SW480 (cell line): ENCODE measurements at places on chromosomes 2 and 18.

DNA sequence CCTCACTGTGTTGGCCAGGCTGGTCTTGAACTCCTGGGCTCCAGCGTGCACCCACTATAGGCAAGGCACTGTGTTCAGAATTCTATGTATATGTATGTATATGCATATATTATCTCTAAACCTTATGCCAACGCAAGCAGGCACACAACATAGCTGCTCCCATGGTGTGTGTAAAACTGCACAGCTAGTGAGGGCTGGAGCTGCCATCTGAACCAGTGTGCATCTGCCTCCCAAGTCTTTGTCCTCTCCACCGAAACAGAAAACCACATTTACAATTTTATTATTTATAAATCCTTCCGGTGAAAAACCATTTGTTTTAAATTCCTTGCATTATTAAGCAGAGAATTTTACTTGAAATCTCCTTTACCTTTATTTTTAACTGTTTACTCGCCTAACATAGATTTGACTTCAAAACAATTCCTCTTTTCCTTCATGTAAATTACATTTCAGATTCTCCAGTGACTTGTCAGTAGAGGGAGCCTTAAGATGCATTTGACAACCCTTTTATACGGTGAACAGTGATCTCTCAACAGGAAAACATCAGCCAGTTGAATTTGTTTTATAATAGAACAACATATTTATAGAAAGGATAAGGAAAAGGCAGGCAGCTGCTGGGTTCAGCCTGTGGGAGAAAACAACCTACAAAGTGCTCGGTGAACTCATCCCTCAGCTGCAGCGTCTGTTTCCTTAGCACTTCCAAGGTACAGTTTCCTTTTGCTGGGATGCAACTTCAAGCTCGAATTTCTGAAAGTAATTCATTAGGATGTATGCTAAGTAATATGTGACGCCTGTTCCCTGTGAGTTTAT lies 101.2 kb downstream of the MYT1L start:
- DNase-seq, result peak; percentile 35

GRCh38 chr2:10193851-10194820 lies 71.6 kb downstream of the RRM2 start:
- no peak for DNase-seq

DNA sequence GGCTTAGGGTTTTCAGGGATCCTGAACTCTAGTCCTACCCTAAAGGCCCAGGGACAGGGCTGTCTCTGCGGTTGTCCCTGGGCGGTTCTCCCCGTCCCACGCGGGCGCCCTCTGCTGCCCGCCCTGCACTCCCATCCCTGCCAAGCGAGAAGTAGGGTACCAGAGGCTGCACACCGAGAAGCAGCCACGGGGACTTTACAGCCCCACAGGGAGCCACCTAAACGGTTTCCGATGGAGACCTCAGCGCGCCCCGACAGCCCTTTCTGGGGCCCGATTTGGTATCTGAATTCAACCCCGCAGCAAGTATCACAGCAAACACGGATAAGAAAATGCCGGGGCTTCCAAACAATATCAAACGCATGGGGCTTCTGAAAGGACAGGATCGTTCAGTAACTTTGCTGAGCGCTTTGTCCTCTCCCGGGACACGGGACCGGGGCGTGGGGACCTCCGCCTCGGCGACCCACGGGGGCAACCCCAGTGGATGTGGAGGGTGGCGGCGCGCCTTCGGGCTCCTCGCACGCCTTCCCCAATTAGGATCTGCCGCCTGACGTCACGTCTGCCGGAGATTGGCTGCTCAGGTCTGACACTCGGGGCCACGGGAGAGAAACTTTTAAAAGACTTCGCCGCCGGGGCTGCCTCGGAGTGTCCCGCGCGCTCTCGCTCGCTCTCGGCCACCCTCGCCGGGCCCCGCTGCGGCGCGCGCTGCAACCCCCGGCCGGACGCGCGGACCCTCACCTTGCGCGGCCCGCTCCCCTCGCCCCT lies at the start of gene LTBP1:
Gene LTBP1, plus strand, starts transcription at position 640 of the 762 bp plus-strand sequence. CDS start 372 bp downstream, outside the sequence.
- DNase-seq, result peak; percentile 80

GRCh38 chr2:86790676-86791572 lies at the start of gene CD8A:
Gene CD8A, minus strand, starts transcription at chr2:86790913. Its CDS starts 88 bp downstream, at chr2:86790825.
- no peak for DNase-seq

DNA sequence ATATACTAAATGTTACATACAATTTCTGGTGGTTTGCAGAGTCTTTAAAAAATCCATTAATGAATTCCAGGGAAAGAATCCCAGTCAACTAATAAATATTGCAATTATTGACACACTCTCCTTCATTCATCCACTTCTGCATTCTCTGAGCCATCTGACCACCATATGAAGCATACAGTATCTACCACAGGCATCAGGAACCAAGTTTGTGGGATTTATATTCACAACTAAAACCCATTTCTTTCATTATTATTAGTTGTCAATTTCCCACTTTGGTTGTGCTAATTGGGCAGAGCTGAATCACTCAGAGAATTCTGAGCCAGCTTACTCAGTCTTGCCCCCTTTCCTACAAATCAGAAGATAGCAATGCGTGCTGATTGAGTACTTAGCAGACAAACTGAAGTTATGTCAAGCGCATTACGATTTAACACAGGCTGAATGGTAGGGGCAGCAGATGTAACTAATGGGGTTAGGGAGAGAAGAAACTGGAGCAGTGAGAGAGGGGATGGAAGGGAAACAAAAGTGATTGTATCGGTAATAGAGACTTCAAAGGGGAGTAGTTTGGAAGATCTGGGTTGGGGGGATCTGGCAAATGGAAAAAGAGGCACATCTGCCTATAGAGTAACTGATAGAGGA lies 52.3 kb downstream of the ZEB2 start:
- DNase-seq, result no peak

- DNase-seq, result peak; percentile 55
These were observed 19.4 kb downstream of the DOK1 start for GRCh38 chr2:74573747-74574562.

DNA sequence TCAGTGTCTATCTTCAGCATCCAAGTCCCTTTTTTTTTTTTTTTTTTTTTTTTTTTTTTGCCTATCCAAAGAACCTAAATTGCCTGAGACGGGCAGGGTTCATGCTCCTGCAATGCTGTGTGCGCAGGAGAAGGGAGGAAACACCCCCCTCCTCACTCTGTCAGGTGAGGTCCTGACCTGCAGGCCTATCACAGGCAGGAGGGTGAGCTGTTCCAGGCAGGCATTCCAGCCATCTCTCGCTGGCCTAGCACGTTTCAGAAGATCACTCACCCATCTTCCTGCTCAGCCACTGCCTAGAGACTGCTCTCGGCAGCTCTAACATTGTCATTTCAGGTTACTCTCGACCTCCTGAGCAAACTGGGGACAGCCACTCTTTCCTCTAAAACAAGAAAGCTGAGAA lies 48.4 kb upstream of the LAPTM4A start:
- no peak for DNase-seq

GRCh38 chr2:71930049-71930681 lies 217.5 kb downstream of the CYP26B1 start:
- no peak for DNase-seq

DNA sequence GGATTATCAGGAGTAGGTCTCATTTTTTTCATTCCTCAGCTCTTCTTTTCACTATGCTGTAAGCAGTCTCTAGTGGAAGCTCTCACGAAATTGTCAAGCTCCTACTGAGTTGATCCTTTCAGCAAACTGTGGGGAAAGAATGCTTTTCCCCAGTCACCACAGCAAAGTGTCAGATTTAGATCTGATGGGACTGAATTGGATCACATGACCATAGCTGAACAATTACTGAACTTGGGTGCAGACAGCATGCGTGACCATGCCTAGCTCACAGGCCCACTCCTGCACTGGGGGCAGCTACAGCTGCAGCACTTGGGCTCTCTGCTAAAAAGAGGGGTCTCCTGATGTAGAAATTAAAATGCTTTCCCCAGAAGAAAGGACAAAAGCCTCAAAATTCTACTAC lies 3.1 kb downstream of the ARHGAP15 start:
- no peak for DNase-seq

DNA sequence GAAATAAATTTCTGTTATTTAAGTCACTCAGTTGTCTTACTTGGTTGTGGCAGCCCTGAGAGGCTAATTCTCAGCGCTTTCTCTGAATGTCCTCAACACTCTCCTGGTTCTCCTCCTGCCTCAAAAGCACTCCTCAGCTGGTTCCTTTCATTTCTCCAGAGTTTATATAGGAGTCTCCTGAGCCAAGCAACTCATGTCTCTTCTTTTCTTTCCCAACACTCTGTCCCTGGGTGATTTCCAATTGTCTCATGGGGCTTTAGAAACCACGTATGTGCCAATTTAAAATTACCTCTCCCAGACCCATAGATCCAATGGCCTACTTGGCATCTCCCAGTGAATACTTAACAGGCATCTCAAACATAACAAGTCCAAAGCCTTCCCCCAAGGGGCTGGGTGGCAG lies 184.3 kb downstream of the TTC32 start:
- DNase-seq, result no peak

GRCh38 chr2:188676010-188676400 lies 298.2 kb upstream of the COL3A1 start:
- DNase-seq, result no peak

- DNase-seq, result no peak
These were observed 14.9 kb upstream of the KLF11 start for GRCh38 chr2:10028407-10028987.

GRCh38 chr2:119293900-119294299 lies 70.3 kb downstream of the STEAP3 start:
- no peak for DNase-seq

GRCh38 chr2:54461261-54461660 lies 5.1 kb downstream of the SPTBN1 start:
- DNase-seq, result no peak

GRCh38 chr2:96859099-96859649 lies 1.4 kb upstream of the ANKRD39 start:
- no peak for DNase-seq

DNA sequence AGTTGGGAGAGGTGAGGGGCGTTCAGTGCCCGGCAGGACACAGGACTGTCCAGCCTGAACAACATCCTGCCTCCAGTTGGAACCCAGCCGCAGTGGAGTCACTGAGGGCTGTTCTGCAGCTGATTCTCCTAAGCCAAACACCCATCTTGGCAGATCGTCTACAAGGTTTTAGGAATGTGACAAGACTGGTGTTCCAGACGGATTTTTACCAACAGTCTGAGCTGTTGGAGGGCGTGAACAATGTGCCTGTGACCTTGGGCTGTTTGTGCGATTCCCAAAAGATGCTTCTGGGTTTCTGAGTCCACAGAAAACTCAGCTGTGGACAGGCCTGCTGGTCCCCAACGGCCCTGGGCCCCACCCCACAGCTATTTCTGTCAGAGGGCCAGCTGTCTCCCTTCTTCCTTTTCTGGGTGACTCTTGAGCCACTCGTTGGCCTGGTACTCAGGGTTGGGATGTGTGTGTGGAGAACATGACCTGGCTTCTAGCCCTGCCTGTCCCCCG lies 5.7 kb downstream of the LRRFIP1 start:
- no peak for DNase-seq

DNA sequence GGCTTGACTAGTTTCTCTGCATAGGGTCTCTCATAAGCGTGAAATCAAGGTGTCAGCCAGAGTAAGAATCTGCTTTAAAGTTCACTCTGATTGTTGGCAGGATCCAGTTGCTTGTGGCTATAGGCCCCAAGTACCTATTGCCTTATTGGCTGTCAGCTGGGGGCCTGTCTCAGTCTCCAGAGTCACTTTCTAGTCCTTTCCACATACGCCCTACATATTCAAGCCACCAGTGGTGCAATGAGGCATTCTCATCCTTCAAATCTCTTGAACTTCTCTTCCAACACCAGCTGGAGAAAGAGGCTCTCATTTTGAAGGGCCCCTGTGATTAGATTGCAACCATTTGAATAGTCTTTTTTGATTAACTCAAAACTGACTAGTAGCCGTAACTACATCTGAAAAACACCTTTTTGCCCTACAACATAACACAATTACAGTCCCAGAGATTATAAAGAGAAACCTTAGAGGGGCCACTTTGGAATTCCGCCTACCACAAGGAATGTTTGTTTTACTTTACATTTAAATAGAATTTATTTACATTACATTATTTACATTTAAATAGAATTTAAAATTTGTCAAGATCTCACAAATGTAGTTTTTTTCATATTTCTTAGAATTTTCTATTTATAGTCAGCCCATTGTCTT lies 520.1 kb downstream of the DSC3 start:
- no peak for DNase-seq
